ENCODE measurements at places on chromosomes 6 and 20.
A peak's percentile ranks its signal among the peaks of the same experiment; 100 is the strongest.

- no peak for DNase-seq
These were observed 14.3 kb upstream of the TAGAP start for GRCh38 chr6:159059141-159059540.

GRCh38 chr6:29790626-29791025 is 37.0 kb upstream of the HLA-G start:
- DNase-seq, result no peak

GRCh38 chr20:41425180-41425884 is 58.7 kb upstream of the EMILIN3 start:
- no peak for DNase-seq

- no peak for DNase-seq
These were observed at the start of gene NRN1 for GRCh38 chr6:6006428-6007365. NRN1 (minus strand) TSS chr6:6006925; CDS start chr6:6006749, 176 bp downstream.

DNA sequence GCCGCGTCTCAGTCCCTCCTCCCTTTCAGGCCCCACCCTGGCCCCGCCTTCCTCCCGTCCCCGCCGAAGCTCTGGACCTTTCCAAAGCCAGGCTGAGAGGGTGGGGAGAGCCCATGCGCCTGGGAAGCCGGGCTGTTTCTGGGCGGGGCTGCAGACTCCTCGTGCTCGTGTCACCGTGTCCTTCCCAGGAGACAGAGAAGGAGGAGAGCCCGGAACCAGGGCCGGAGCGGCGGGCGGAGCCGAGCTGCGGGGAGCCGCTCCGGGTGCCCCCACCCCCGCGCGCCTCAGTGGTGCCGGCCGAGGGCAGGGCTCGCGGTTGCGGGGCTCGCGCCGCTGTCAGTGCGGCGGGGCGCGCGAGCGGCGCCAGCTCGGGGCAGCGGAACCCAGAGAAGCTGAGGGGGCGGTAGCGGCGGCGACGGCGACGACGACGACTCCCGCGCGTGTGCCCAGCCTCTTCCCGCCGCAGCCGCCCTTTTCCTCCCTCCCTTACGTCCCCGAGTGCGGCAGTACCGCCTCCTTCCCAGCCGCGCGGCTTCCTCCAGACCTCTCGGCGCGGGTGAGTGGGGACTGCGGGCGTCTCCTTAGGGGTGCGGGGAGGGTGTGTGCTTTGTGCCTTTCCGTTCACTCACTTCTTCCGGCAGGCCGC is at the start of gene RALY:
Gene RALY, plus strand, starts transcription at position 336 of the 646 bp plus-strand sequence. CDS start 78,164 bp downstream, outside the sequence.
- DNase-seq, result peak; percentile 66

DNA sequence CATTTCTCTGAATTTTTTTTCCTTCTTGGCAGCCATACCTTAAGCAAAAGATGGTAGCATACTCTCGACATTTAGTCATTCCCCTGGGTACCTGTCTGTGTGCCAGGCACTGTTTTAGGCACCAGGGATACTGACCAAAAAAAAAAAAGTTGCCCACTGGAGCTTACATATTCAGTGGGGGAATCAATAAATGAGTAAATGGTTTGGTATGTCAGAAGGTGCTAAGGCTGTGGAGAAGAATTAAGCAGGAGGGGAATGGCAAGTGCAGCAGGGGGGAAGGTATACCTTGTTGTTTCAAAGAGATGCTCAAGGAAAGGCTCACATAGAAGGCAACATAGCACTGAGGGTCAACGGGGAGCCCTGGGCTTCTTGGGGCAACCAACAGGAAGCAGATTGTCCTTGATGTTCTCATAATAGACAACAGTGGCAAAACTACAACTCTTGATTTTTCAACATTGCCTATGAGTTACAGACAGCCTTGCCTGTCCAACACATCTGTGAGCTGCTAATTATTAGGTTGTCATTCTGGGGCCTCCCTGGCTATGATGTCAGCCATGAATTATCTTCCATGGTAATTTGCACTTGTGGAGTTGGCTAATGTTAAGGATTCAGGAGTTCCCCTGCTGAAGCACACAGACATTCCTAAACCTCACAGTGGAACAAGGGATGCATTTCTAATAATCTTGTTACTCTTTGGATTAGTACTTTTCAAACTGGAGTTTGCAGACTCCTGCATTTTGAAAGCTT is 19.6 kb downstream of the NT5E start:
- DNase-seq, result no peak

- no peak for DNase-seq
These were observed 701.8 kb upstream of the ADGRB3 start for GRCh38 chr6:67933278-67933677.

GRCh38 chr6:134774201-134774638 is 175.7 kb downstream of the ALDH8A1 start:
- no peak for DNase-seq

- no peak for DNase-seq
These were observed 16.4 kb downstream of the RNF217 start for GRCh38 chr6:124978451-124979293.
